ENCODE measurements at places on chromosomes 7 and 10.
A peak's percentile ranks its signal among the peaks of the same experiment; 100 is the strongest.

DNA sequence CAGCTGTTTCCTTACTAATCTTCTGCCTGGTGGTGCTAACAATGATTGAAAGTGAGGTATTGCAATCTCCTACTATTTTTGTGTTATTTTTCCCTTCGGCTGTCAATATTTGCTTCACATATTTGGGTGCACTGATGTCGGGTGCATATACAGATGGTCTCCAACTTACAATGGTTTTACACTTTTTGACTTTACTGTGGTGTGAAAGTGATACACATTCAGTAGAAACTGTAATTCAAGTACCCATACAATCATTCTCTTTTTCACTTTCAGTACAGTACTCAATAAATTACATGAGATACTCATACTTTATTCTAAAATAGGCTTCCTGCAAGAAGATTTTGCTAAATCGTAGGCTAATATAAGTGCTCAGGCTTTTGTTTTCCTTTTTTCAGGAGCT is 73.2 kb downstream of the RNF216 start:
- no peak for DNase-seq

DNA sequence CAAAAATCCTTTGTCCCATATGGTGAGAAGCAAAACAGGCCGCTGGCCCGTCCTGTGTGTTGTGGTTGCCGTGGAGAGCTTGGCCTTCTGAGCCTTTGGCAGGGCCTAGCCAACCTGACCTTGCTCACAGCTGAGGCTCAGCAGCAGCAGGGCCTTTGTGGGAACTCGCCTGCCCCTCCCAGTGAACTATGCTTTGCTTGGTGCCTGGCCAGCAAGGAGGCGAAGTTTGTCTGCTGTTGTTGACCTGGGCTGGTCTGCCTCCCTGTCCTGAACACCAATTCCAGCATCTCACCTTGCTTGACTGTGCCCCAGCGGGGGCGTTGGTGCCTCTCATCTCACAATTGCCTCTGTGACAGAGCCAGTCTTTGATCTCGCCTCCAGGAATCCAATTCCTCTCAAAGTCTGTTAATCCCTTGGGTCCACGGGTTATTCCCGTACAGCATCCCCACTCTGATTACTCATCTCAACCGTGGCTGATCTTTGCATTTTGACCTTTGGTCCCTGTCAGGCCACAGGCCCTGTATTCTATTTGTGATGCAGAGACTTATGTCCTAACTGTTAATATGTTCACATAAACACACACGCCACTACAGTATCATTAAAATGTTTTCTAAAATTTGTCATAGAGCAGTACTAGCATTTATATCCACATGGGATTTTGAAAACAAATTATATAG is 22.6 kb downstream of the EPDR1 start:
- no peak for DNase-seq

DNA sequence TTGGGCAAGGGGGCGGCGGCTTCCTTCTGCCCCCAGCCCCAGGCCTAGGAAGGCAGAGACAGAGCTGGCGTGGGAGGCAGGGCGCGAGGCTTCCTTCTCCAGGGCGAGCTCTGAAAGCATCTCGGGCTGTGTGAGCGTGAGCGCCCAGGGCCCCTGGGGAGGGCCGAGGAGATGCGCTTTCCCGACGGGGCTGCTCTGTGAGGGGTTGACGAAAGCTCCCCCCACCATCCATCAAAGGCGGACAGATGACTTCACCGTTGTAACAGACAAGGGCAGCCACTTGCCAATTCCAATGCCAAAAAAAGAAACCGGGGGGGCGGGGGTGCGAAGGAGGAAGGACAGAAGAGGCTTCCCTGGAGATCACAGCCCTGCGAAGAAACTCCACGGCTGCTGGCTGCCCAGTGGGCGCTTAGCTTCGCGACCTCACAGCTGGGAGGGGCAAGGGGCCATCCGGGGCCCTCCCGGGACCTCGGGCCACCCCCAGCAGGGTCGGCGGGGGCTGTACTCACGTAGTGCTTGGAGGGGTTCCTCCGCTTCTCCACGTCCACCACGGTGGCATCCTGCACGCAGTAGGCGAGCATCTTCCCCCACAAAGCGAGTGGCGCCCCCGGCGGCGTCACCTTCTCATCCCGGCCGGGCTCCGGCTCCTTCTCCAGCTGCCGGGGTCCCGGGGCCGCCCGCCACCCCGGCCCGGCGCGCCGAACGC is 537 bp downstream of the SH3PXD2A start:
- no peak for DNase-seq

GRCh38 chr7:17194656-17195055 is 103.8 kb upstream of the AHR start:
- DNase-seq = no peak

DNA sequence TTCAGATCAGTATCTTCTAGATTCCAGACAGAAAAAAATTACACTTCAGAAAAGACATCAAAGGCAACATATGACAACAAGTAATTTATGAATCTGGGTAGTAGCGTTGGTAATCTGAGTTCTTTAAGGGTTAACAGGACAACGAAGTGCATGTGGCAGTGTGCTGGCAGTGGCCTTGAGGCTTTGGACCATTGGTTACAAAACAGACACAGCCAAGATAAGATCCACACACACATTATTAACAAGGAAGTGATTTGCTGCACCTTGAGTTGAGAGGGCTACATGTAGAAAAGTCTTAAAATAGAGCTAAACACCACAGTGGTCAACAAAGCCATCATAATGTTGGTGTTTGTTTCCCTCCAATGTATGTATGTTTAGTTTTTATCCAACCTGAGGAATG is 40.6 kb downstream of the AKR1D1 start:
- DNase-seq = no peak

DNA sequence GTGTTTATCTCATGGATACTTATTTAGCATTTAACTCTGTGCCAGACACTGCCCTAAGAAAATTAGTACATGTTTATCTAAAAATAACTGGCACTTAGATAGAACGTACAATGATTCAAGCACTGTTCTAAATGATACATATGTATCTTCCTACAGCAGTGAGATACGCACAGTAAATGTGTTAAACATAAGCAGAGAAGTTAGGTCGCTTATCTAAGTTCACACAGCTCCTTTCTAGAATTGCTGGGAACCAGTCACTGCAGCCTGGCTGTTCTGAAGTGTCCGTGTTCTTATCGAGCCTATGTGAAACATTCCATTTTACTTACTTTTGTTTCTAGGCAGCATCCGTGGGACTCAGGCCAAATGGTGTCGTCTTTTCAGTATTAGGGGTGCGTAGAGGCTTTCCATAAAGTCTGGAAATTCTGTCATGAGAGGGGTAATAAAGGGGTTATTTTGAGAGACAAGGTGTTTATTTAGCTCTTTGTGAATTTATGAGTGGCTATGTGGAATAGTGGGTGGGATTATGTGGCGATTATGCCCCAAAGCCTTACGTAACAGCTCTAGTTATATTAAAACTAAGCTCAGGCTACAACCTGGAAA is 186.9 kb downstream of the SND1 start:
- no peak for DNase-seq

DNA sequence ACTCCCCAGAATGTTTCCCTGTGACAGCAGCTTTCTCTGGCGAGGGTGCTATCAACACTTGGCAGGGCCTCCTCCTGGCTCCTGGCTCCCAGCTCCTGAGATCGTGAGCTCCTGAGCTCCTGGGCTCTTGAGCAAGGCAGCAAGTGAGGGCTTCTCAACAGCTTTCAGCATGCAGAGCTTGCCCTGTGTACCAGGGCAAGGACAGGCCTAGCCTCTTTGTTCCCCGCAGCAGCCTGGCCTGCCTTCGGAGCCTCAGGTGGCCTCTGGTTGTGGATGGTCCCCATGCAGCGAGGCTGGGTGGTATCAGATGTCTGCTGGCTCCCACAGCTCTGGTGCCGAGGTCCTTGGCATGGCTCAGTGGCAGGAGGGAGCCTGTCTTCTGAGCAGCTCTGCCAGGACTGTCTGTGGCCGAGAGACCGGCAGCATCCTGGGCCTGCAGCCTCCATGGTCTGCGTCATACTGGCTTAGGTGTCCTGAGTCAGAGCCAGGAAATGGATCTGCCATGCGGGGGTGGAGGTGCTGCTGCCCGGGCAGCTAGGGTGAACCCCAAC is 44.2 kb downstream of the ZMIZ1 start:
- DNase-seq = no peak

DNA sequence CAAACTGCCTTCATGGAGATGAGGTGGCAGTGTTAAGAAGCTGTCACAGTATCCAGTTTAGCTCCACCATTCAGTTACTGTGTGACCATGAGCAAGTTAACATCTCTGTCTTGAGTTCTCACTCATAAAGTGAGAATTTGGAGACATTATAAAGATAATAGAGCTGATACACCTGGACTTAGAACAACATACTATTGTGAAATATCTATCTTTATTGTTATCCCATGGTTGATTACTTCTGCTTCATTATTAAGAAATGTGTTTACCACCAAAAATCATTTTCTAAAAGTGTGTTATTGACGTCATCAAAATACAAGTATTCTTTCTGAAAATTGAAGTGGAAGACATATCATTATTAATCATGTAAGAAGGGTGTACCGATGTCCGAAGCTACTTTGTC is 166.9 kb downstream of the SEMA3A start:
- no peak for DNase-seq

DNA sequence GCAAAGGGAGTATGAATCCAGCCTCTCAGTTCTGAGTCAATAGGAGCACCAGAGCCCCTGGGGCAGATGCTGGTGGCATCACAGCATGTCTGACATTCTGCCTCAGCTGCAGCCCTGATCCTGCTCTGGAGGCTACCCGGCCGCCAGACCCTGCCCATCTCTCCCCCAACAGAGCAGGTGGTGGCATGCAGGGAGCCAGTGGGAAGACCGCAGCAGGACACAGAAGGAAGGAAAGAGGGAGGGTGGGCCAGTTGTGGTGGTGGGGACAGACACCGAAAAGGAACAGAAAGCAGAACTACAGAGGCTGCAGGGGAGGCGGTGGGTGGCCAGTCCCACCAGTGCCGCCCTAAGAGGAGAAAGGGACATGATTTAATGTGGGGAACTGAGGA is 35.3 kb downstream of the BLNK start:
- DNase-seq = no peak

DNA sequence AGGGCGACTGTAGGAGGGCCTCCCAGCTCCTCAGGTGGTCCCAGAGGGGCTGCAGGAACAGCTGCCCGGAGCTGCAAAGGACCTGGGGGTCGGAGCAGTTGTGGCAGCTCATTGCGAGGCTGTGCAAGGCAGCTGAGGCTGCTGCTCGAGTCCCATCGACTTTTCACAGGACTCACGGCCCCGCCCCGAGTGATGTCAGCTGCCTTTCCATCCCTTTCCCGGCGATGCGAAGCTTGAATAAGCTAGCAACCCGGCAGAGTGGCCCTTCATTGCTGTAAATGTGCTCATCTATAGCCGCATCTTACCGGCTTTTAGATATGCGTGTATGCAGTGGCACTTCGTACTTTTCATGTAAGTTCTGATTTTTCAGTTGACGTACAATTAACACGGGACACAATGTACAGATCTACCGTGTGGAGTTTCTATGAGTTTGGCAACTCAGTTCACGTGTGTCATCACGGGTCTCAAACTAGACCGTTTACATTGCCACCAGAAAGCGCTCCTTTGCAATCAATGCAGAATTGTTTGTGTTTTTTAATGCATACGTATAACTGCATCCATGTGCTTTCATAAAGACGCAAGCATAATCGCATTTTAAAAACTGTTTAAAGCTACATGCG is at the start of gene CH25H:
Gene CH25H, minus strand, starts transcription at position 137 of the 620 bp plus-strand sequence. Its CDS starts 25 bp downstream, at position 112.
- DNase-seq = peak; percentile 21

DNA sequence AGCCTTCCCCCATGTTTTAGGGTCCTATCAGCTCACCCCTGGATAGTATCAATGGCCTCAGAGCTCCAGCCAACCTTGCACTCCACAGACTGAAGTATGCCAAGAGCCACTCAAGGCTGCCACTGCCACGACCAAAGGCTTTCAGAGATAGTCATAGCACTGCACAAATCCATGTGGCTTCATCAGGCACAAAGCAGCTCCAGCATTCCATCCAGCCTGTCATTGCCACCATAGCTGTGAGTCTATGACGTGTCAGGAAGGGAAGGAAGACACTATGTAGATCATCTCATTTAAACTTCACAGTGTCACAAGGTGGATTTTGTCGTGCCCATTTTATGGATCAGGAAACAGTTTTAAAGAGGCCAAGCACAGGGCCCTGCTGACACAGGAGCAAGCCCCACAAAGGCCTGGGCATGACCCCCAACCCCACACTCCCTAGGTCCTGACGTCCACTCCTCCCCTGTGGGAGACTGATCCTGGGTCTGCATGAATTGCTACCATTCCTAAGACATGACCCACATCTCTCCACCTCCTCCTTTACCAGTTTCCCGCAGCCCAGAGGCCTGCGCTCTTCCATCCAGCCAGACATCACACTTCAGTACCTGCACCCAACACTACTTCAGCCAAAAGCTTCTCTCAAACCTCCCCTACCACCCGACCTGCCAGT is 119.4 kb downstream of the DIP2C start:
- DNase-seq = no peak

Data from NCI-H187 (cell line).